ENCODE measurements at places on chromosomes 16 and 17.
A peak's percentile ranks its signal among the peaks of the same experiment; 100 is the strongest.

GRCh38 chr16:59405802-59406201 is 671.7 kb upstream of the GOT2 start:
- DNase-seq, result no peak

DNA sequence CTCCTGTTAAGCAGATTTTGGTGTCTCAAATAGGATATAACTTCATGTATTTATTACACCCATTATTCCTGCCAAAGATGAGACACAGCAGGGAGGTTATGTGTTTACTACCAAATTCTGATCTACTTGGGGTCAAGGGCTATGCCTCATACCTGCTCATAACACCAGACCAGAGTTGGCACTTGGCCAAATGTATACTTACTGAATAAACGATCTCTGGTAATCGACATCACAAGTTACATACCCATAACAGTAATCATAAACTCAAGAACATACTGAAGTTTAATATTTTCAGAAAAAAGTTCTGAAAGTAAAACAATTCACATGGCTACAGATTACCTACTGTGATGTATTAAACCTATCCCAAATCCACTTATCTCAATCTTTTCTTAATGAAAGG is 2.9 kb downstream of the TMEM170A start:
- no peak for DNase-seq

- no peak for DNase-seq
Measured at GRCh38 chr17:43601280-43602039, 55.3 kb upstream of the ETV4 start.

DNA sequence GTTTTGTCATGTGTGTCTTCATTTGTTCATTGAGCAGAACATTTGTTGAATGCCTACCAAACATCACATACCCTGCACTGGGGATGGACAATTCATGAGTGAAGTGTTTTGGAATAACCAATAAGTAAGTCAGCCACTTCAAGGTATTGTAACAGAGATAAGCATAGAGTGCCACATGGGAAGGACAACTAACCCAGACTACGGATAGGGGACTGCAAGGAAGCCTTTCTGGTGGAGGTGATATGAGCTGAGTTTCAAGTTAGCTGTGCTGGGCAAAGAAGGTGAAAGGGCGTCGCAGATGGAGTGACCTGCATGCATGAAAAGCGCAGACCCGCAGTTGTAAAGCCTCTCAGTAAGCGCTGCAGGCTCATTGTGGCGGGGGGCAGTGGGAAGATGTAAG is 78.8 kb downstream of the TNRC6C start:
- no peak for DNase-seq

DNA sequence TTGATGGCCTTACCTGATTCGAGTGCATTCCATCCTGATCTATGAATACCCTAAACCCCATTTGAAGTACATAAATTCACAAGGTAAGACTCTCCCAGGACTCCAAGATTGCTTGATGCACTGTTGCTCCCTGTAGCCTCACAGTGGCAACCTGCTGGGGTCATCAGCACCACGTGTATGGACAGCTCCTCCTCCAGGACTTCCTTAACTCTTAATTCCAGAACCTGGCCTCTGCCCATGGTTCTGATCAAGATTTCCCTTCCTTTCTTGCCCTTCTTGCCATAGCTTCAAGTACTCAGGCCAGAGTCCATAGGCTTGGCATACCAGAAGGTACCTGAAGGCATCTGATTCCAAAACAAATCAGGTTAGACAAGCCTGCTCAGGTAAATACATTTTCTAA is 34.0 kb upstream of the NLK start:
- DNase-seq, result peak; percentile 69

DNA sequence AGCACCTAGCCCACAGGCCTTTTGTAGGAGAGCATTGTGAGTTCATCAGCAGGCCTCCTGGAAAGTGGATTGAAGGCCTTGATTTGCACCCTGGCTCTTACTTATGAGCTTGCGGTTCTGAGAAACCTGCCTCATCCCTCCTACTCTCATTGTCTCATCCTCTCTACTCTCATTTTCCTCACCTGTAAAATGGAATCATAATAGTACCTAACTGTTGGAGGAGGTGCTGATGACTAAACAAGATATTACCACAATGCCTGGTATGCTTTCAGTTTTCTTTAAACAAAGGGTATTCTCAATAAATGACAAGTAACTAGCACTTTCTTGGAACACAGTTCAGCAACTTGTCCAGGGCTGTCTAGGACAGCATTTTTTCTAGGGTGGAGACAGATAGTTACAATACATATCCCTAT is 243.1 kb upstream of the MAF start:
- no peak for DNase-seq

DNA sequence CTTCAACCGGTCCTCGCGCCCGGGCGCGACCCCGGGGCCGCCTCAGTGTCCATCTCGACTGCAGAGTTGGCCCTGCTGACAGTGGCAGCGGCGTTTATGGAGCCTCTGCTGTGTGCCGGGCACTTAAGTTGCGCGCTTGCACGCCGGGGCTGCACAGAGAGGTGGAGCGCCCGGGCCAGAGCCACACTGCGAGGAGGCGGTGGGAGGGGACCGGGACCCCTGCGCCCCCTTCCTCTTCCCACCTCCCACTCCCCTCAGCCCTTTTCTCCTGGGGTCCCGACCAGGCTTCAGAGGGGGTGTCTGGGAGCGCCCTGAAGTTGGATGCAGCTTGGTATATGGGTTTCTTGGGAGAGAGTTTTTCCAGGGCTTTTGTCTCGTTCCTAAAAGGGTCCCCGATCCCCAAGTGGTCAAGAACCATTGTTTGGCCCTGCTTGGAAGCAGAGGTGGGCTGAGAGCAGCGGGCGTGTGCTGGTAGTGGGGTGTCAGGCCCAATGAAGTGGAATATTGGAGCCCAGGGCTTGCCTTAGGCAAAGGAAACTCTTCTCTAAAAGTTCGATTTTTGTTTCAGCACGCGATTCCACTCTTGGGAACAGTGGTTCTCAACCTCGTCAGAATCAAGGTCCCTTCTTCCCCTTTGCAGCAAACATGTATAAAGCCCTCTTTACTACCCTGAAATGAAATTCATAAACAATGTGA is 605 bp downstream of the MRTFB start:
- DNase-seq, result peak; percentile 25

GRCh38 chr16:47627085-47627639 is 166.0 kb downstream of the PHKB start:
- no peak for DNase-seq

- DNase-seq, result no peak
Measured at GRCh38 chr16:89224665-89225064, 7.2 kb downstream of the ZNF778 start.

DNA sequence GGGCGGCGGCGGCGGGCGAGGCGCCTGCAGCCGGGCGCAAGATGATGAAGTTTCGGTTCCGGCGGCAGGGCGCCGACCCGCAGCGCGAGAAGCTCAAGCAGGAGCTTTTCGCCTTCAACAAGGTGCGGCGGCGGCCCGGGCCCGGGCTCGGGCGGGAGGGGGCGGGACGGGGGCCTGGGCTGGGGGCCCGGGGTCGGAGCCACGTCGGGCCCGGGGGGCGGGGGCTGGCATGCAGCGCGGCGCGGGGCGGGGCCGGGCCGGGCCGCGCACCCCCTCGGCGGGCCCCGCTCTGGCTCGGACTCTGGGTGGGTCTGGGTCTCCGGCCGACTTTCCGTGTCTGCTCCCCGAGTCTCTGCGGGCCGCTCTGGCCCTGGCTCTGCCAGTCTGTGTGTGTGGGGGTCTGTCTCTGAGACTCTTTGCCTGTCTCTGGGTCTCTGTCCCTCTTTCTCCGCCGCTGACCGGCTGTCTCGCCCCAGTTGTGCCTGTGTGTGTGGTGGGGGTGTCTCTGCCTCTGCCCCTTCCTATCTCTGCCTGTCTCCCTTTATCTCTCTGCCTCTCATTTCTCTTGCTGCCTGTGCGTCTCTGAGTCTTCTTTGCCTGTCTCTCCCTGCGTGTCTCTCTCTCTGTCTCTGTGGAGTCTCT is 328 bp downstream of the LLGL1 start:
- peak; percentile 27 for DNase-seq

- DNase-seq, result peak; percentile 90
Measured at GRCh38 chr17:65294181-65294719, 157.1 kb downstream of the RGS9 start.

- DNase-seq, result no peak
Measured at GRCh38 chr16:5865236-5865635, 767.6 kb upstream of the EEF2KMT start.

DNA sequence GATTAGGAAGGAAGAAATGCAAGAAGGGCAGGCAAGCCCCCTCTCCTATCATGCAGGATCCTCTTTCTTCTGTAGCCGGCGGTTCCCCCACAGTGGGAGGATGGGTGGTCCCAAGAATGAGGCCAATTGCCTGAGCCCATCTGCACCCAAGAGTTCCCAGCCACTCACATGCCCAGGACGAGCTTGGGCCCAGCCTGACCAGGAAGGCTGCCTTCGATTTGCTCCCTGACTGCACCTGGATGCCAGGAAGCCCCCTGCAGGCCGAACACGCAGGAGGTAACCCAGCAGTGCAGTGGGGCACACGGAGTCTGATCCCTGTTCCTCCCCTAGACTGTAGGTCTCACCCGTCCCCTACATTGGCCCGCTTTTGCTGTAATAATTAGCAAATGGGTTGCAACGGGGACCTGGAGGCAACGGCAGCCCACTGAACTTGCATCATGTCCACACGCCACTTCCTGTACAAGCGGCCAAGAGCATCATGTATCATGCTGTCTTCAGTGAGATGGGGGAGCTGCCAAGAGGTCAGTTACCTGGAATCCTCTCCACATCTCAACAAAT is 67.5 kb downstream of the AMFR start:
- no peak for DNase-seq

DNA sequence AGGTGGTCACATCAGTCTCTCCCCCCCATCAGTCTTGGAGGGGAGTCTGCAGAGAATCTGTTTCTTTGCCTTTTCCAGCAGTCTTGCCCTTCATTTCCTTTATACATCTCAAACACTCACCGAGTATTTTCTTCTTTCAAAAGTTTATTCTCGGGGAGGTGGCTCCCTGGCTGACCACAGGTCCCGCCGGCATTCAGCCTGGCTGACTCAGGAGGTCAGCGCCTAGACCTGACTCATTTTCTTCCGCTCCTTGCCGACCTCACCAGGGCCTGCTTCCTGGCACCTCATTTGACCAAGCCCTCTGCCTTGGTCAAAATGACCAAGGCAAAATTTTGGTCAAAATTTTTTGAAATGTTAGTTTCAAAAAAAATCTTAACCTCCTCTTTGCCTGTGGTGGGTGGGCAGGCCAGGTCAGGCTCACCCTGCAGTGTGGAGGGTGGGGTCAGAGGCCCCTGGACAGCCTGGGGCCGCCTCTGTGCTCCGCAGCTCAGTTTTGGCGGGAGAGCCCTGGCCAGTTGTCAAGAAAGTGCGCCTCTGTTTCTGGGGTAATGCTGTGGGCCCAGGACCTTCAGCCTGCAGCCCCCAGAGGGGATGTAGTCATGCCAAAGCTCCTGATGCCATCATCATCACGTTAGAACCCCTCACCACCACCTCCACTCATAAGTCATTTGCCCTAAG is 165.6 kb downstream of the SPECC1 start:
- peak; percentile 49 for DNase-seq

GRCh38 chr16:86618431-86619238 is 40.3 kb downstream of the FOXL1 start:
- DNase-seq, result no peak

- DNase-seq, result no peak
Measured at GRCh38 chr17:78986649-78987328, 7.1 kb upstream of the LGALS3BP start.

GRCh38 chr16:48247311-48247710 is at the start of gene ABCC11:
TSS of gene ABCC11 (minus strand) at chr16:48247539. CDS start at chr16:48231921, 15,618 bp downstream.
- DNase-seq, result no peak

DNA sequence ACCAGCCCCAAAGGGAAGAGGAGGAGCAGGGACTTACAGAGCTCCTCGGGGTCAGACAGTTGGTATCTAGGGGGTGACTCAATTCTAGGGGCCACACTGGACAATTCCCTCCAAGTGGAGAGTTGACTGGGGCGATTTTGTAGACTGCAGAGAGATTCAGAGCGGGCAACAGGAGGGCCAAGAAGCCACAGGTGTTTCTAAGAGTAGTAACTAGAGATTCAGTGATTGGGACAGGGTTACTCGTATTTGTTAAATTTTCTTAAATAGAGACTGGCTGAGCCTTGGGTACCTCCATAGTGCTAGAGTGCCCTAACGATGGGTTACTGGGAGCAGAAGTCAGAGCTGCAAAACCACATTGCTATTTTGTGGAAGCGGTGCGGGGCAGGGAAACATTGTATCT is 3.3 kb upstream of the INPP5K start:
- DNase-seq, result no peak

GRCh38 chr16:59881376-59881775 is 1147.3 kb upstream of the GOT2 start:
- DNase-seq, result peak; percentile 8

- DNase-seq, result no peak
Measured at GRCh38 chr16:72324578-72324977, 152.6 kb upstream of the PMFBP1 start.

DNA sequence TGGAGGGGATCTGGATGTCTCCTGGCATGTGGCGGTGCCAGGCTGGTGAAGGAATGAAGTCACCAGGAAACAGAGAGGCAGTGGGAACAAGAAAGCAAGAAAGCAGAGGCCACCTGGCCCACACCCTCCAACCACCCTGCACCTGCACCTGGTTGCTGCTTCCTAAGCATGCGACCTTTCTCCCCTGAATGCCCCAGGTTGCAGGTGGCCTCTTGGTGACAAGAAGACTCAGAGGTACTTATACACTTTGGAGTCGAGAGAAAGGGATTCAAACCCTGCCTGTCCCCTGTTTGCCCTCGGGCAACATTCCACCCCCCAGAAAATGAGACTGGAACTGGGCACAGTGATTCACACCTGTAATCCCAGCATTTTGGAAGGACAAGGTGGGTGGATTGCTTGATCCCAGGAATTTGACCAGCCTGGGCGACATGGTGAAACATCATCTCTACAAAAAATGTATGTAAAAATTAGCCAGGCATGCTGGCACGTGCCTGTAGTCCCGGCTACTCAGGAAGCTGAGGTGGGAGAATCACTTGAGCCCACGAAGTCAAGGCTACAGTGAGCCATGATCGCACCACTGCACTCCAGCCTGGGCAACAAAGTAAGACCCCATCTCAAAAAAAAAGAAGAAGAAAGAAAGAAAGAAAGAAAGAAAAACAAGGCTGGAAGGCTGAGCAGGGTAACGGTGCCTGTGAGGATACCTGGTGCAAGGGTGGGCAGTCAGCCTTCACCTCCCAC is 34.6 kb upstream of the TNRC6C start:
- DNase-seq, result peak; percentile 62

DNA sequence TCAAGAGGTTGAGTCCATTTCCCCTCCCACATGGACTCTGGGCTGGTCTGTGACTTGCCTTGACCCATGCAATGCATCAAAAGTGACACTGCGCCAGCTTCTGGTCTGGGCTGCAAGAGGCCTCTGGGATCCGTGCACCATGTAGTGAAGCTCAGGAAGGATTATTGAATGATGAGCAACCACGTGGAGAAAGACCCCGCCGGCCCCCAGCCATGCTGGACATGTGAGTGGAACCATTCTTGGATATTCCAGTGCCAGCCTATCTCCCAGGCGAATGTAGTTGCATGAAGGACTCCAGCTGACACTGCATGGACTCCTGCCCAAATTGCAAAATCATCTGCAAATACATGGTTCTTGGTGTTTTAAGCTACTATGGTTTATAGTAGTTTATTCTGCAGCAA is 7.6 kb upstream of the ALOX15B start:
- no peak for DNase-seq

DNA sequence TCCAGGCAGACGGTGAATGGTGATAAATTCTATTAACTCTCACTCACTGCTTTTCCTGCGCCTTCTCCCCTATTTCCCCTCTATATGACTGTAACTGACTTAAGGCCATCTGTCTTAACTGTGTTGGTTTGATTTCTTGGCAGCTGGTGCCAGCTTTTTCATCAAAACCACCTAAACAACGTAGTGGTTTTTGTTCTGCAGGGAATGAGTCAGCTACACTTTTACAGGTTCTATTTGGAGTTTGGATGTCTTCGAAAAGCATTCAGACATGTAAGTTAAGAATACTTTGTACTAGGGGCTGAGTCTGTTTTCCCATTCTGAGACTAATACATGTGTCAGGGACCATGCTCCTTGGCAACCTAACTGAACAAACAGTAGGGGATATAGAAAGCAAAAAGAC is 8.5 kb downstream of the REXO5 start:
- DNase-seq, result no peak
